Stimulated activated CD4-positive, alpha-beta T cell treated with anti-CD3 and anti-CD28 coated beads, Interleukin-15, amount 100 ng/mL, for 24 hours (primary cell): ENCODE measurements at places on chromosomes 5 and 9.

- no peak for DNase-seq
These were observed 500.6 kb downstream of the KIF4B start for GRCh38 chr5:155514105-155514563.

GRCh38 chr5:175724314-175725275, 66.7 kb downstream of the HRH2 start:
- no peak for DNase-seq

GRCh38 chr9:31674264-31674663, 710.2 kb upstream of the ACO1 start:
- DNase-seq = no peak

GRCh38 chr5:87399720-87400119, 13.0 kb downstream of the CCNH start:
- DNase-seq = no peak

DNA sequence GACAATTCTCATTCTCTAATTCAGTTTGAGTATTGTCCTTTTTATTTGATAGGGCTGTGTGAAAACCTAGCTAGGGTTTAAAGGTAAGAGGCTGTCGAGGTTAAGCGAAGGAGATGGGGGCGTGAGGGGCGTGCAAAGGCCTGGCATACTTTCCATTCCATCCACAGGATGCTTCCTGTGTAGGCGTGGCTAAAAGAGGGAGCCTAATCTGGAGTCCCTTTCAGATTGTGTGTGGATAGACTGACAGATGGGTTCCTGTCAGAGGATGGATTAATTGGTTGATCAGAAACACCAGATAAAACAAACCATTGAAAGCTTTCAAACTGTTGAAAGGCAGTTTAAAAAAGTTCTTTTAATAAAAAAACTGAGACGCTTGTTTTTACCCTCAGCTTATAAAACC, 1.1 kb upstream of the ELL2 start:
- DNase-seq = peak; percentile 30

DNA sequence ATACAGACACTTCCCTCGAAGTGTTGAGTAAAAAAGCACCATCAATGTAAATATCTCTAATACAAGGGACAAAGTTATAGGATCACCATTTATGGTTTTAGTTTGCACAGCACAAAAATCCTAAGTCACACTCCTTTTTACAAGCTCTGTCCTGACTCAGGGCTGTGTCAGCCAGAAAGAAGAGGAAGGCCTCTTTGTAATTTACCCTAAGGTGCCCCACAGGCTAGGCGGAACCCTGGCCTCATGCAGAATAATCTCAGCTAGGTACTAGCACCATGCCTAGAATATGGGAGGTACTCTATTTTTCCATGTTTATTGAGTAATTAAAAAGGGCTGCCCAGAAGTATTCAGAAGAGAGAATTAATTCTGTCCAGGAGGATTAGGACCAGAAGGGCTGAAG, 36.9 kb downstream of the HAVCR1 start:
- DNase-seq = no peak

DNA sequence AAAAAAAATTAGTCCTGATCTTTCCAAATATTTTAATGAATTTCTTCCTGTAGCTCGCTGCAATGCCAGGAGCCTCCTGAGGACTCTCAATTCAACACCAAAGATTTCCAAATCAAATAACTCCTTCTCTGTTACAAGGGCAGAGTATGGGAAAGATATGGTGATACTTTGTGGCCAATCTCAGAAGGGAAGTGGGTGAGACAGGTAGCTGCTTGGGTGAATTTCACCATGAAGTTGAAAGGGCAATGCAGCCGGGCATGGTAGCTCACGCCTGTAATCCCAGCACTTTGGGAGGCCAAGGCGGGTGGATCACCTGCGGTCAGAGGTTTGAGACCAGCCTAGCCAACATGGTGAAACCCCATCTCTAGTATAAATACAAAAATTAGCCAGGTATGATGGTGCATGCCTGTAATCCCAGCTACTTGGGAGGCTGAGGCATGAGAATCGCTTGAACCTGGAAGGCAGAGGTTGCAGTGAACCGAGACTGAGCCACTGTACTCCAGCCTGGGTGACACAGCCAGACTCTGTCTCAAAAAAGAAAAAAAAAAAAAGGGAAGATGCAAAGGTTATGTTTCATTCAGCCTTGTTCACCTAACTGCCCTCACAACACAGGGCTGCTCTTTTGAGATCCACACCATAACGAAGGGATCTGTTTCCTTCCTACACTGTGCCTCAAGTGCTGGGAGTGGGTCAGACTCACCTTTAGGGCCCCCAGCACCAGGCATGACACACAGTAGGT, 58.6 kb downstream of the PTPN3 start:
- no peak for DNase-seq

GRCh38 chr9:131678499-131679111, 61.3 kb downstream of the RAPGEF1 start:
- DNase-seq = peak; percentile 87

DNA sequence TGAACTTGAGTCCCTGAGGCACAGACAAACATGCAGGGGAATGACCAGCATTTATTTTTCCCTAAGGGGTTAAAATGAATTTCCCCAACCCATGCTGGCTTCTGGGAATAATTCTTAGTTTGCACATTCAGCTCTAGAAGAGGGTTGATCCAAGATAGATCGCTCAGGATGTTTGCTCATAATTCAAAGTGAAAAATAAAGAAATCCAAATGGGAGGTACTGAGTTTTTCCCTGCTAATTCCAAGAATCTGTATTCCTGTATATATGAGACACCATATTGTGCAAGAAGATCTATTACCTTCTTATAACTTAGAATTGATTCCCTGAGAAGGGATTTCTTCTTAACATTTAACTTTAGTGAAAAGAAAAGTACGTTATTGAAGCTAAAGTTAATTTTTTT, 96.2 kb downstream of the VCAN start:
- no peak for DNase-seq

DNA sequence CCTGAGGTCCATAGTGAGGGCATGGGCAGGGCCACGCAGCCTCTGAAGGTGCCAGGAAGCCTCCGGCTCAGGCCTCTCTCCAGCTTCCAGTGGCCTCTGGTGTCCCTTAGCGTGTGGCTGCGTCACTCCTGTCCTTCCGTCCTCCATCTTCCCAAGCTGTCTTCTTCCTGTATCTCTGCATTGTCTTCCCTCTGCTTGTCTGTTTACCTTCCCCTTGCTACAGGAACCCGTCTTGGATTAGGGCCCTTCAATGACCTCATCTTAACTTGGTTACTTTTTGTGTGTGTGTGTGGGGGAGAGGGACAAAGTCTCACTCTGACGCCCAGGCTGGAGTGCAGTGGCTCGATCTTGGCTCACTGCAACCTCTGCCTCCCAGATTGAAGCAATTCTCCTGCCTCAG, 14.4 kb downstream of the ASS1 start:
- DNase-seq = no peak

DNA sequence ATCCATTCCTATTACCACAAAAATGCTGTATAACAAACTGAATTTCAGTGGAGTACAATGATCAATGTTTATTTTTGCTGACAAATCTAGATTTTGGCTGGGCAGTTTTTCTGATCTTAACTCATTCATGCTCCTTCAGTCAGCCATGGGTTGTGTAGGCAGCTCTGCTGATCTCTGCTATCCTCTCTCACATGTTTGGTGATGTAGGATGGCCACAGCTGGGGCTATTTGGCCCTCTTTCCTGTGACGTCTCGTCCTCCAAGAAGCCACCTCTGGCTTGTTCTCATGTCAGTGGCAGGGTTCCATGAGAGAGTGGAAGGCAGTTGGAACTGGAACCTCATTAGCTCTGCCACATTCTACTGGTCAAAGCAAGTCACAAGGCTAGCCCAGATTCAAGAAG, 8.9 kb downstream of the NLN start:
- DNase-seq = no peak

GRCh38 chr5:44542470-44542869, 153.2 kb upstream of the FGF10 start:
- DNase-seq = no peak

DNA sequence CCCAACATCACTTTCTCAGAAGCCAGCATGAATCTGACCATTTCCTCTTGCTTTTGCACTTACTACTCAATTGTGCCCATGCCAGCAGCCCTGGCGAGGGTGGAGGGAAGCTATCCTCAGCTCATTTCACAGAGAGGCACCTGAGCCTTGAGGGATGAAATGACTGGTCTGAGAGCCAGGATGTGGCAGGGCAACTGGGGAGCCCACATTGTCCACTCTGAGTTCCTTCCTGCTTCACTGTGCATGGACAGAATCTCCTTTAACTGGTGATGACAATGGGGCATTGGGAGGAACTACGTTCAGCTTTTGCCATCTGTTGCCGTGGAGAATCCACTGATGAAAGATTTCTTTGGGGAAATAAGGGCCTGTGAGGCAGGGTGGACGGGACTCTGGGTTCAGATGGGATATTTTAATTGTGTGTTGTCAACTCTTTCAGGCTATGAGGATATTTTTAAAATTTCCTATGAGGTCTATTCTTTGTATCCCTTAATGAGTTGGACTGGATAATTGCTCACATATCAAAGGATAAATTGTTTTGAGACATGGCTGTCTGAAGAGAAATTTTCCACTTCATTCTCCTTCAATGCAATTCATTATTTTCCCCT, 78.3 kb downstream of the TNC start:
- DNase-seq = no peak

- DNase-seq = peak; percentile 60
These were observed 530 bp downstream of the TMEFF1 start for GRCh38 chr9:100473276-100474081.

GRCh38 chr5:42779083-42779482, 22.5 kb downstream of the CCDC152 start:
- DNase-seq = no peak

DNA sequence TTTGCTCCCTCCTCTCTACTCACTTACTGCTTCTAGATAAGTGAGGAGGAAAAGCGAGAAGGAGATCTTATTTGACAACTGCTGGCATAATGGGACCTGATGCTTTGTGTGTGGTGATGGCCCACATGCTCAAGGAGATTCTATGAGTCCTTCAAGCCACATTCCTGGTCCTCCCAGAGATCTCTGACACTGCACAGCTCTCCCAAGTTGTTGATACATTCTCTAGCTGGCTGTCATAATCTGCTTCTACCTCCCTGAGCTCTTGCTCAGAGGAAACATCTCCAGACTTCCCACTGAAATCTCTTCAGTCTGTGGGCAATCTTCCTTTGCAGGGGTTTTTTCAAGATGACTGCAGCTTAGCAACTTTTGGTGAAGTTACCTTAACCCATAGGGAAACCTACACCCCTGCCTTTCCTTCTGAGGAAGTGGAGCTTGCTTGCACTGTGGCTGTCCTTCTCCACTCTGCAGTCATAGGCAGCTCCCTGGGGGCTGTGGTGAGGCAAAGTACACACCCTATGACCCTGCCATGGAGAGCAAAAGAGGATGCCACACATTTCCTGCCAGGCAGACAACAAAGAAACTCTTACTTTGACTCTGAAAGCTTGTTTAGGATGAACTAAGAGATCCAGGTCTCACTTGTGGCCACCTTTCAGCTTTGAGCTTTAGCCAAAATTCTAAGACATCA, 163.8 kb downstream of the TMEM38B start:
- no peak for DNase-seq

DNA sequence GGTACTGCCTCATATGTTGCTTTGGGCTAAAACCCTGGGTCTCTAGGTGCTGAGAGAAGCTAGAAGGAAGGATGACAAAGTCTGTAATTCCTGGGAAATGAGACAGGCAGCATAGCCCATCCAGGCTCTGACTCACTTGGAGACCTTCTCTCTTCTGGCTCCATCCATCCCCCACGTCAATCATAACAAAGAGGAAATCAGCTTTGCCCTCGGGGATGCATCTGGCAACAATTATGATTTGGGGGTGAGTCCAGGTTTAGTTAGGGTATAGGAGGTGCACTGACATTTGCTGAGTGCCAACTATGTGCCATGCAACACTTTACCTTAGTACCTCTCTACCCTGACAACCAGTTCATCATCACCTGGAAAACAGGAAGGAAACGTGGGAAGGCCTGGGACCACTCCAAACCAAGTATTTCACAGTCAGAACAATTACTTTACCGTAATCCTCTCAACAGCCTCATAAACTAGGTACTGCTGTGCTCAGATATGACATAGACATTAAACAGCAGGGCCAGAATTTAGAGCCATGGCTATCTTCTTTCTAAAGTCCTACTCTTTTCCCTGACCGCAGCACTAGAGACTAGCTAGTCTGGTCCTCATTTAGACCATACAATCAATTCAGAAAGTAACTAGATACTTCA, 39.1 kb upstream of the GZMA start:
- DNase-seq = no peak

GRCh38 chr9:73152953-73153352, 1.3 kb downstream of the ANXA1 start:
- no peak for DNase-seq

- DNase-seq = no peak
These were observed 750.9 kb downstream of the MAT2B start for GRCh38 chr5:164256351-164256750.

- DNase-seq = no peak
These were observed 31.1 kb downstream of the MLLT3 start for GRCh38 chr9:20591223-20591622.

DNA sequence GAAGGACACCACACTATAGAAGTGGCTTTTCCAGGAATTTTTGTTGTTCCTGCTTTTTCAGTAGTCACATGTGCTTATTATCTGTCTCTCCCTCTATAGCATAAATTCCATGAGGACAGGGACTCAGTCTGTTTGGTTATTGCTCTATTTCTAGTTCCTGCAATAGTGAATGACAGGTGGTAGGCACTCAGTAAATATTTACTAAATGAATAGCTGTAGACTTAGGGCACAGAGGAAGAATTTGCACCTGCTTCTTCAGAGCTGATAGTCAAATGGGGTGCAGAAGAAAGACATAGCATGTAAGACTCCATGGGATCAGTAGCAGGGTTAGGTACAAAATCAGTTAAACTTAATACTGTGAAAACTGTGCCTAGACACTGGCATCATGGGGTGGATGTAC, 580.2 kb downstream of the CCDC171 start:
- no peak for DNase-seq

- no peak for DNase-seq
These were observed 145.7 kb downstream of the CWC27 start for GRCh38 chr5:64914396-64914795.

- no peak for DNase-seq
These were observed 593 bp downstream of the STPG3 start for GRCh38 chr9:137251490-137252268.

GRCh38 chr9:135295551-135296300, 183.9 kb upstream of the PPP1R26 start:
- no peak for DNase-seq

DNA sequence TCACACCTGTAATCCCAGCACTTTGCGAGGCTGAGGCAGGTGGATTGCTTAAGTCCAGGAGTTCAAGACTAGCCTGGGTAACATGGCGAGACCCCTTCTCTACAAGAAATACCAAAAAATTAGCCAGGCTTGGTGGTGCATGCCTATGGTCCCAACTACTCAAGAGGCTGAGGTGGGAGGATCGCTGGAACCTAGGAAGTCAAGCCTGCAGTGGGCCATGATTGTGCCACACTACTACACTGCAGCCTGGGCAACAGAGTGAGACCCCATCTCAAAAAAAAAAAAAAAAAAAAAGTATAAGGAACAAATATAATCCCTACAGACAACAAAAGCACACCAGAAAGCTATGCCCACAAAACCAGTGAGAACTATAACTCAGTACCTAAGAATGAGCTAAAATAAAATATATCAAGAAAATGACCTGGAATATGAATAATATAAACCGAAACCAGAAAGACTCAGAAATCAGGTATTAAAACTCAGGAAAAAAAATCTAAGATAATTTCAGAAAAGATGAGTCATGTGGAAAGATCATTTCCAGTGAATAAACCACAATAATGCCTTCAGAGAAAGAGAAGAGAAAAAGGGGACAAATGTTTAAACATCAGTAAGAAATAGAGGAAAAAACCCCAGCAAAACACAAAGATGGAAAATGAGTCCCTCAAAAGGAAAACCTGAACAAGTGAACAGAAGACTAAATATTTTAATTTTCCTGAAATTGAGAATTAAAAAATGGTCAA, 57.4 kb downstream of the GOLPH3 start:
- no peak for DNase-seq
